ENCODE measurements at places on chromosomes 16 and 17.

DNA sequence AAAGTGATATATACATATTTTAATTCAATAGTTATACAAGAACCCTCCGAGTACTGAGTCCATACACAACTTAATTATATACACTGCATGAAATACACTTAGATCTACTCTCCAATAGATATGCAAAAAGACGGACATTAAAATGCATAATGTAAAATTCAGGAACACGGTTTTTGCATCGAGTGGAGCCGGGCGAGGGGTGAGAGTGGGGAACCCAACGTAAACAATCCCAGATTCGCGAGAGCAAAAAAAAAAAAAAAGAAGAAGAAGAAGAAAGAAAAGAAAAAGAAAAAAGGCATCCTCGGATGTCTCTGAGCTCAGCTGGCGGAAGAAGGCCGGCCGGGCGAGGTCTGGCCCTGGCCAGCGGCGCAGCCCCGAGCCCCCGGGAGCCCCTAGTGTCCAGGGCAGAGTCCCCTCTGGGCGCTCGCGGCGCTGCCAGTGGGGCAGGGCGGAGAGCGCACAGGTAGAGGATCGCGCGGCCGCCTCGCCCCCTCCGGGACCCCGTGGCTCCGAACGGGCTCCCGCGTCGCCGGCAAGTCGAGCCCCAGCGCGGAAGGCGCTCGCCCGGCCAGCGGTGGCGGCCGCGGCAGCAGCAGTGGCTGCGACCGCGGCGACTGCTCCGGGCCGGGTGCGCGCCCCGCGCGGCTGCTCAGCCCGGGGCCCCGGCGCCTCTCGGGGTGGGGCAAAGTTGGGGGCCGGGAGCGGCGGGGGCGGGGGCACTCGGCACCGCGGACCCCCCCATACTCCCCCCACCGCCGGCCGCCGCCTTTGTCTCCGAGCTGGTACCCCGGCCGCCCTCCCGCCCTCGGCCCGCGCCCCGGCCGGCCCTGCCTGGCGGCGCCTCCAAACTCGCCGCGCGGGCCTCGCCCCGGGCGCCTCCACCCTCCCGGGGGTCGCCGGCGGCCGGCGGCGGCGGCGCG lies 9.6 kb upstream of the ZFHX3 start:
- peak; percentile 18 for DNase-seq

GRCh38 chr17:64617125-64617780 lies 44.9 kb downstream of the SMURF2 start:
- no peak for DNase-seq

DNA sequence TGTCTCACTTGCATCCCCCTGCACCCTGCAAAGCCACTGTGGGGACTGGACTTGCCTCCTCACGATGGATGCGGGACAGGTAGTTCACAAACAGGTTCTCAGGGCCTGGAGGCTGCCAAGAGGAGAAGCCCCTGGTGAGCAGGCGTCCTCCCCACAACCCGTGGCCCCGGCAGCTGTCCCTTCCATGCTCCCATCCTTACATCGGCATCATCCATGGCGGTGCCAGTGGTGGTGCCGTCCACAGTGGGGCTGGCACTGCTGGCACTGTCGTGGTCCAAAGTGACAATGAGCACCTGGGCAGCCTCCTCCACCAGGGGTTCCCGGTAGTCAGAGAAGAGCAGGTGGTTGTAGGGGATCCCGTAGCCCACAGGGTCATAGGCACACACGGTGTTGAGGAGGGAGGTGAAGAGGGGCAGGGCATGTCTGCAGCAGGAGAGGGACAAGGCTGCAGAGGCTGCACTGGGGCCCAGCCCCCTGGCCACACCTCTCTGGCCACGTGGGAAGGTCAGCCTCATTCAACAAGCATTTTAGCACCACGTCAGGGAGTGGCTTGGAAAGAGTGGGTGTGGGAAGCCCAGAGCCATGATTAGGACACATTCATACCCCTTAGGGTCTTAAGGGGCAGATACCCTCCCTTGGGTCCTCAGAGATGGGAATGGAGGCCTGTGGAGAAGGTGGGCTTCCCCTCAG lies 12.6 kb downstream of the HID1 start:
- DNase-seq = no peak

- DNase-seq = no peak
Observed at GRCh38 chr17:45116434-45117016, 15.8 kb downstream of the PLCD3 start.

GRCh38 chr17:66444031-66444430 lies 141.6 kb downstream of the PRKCA start:
- no peak for DNase-seq

DNA sequence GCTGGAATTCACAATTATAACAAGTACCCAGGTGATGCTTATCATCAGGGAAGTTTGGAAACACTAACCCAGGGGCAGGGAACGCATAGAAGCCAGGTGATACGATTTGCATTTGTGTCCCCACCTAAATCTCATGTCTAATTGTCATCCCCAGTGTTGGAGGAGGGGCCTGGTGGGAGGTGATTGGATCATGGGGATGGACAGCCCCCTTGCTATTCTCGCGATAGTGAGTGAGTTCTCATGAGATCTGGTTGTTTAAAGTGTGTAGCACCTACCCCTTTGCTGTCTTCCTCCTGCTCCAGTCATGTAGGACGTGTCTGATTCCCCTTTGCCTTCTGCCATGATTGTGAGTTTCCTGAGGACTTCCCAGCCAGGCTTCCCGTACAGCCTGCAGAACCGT lies 276.3 kb downstream of the UTP18 start:
- DNase-seq = no peak

- DNase-seq = no peak
Observed at GRCh38 chr16:74279805-74280204, 16.8 kb upstream of the PSMD7 start.

GRCh38 chr17:35747540-35748017 lies 5.5 kb downstream of the GAS2L2 start:
- DNase-seq = peak; percentile 58

GRCh38 chr16:87391324-87391949 lies 699 bp upstream of the MAP1LC3B start:
- no peak for DNase-seq

GRCh38 chr17:20784100-20784665 lies 204.7 kb downstream of the CDRT15L2 start:
- DNase-seq = no peak

DNA sequence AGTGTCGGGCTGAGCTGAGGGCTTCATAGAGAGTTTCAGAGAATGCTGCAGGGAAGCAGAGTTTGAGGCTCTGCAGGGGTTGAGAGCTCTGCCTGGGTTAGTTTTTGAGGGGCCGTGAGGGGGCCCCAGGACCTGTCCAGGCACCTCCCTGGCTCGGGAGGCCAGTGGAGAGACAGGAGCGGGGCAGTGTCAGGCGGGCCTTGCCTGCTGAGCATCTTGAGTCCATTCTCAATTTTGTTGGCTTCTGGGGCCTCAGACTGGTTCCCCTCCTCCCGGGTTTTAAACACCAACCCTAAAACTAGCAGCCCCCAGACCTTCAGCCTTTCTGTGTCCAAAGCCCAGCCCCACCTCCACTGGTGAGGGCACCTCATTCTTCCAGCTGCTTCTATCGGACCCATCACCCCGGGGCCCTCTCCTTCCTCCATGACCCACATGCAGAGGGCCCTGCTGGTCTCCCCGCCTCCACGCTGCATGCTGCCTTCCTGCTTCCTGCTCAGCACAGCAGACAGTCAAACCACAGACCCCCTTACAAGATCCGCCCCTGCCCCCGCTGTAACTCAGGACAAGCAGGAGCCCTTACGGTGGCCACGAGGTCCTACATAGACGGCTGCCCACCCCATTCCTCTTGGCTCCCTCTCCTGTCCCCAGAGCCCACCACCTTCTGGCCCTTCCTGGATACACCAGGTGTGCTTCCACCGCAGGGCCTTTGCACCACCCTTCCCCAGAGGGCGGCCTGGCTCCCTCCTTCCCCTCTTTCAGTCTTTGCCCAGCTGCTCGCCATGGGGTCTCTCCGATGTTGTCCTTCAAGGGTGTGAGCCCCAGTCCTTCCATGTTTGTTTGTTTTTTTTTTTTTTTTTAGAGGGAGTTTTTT lies 3.8 kb downstream of the RNF213 start:
- no peak for DNase-seq

DNA sequence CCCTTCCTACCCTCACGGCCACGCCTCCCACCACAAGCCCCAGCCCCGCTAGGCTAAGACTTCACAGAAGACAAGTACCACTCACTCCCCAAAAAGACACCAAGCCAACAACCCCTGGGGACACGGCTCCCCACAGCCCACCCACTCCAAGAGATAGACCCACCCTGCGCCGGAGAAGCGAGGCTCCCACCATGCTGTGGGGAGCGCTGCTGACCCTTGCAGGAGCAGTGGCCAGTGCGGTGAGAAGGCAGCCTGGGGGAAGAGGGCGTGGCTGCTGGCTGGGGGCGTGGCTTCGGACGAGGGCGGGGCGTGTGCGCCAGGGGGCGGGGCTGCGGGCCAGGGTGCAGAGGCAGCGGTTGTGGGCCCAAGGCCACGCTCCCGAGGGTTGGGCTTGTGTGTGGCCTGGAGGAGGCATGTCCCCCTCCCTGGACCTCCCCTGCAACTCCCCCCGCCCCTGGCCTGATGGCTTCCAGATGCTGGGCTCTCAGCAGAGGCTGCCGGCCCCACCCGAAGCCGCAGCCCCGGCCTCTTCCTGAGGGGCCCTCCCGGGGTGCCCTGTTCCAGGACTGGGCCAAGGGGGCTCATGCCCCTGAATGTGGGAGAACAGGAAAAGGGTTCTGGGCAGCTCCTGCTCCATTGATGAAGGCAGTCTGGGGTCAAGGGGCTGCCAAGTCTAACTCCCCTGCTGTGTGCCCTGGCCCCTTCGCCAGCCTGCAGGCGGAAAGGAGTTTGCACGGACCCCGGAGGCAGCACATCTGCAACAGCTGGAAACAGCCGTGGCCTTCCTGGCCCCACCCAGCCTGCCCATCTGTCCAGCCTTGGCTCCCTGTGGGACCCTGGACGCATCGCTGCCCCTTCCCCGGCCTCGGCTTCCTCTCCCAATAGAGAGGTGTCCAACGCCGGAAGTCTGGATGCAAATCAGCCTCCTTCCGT lies 9.1 kb downstream of the TFAP4 start:
- no peak for DNase-seq

GRCh38 chr16:3027983-3028715 lies 4.3 kb downstream of the THOC6 start:
- peak; percentile 64 for DNase-seq

DNA sequence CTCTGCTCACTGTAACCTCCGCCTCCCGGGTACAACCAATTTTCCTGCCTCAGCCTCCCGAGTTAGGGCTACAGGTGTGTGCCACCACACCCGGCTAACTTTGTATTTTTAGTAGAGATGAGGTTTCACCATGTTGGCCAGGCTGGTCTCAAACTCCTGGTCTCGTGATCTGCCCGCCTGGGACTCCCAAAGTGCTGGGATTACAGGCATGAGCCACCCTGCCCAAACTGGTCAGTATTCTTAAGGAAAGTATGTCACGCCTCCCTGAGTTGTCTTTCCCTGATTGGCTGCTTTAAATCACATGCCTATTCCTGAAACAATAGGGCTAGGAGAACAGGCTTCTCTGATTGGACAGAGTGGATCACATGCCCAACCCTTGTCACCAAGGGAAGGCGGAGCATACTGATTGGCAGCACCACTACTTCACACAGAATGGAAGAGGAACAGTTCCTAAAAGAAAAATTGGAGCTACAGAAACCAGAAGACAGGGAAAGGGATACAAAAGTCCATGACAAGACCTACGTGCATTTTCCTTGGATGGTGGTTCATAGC lies 17.6 kb upstream of the CYB5B start:
- no peak for DNase-seq

DNA sequence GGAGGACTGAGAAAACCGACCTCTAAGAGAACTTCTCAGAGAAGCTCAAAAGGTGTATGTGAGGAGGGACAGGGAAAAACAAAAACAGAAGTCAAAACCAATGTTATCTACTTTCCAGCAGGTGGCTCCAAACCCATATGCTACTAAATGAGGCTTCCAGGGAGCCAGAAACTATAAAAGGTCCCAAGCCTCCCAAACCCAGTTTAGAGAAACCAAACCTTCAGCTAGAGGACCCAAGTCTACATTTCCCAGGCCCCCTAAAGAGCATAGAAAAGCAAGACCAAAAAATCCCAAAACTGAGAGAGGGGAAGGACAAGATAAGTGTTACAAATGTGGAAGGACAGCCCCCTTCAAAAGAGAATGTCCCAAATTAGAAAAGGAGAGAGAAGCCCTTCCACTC lies 3.7 kb downstream of the HPR start:
- peak; percentile 2 for DNase-seq

DNA sequence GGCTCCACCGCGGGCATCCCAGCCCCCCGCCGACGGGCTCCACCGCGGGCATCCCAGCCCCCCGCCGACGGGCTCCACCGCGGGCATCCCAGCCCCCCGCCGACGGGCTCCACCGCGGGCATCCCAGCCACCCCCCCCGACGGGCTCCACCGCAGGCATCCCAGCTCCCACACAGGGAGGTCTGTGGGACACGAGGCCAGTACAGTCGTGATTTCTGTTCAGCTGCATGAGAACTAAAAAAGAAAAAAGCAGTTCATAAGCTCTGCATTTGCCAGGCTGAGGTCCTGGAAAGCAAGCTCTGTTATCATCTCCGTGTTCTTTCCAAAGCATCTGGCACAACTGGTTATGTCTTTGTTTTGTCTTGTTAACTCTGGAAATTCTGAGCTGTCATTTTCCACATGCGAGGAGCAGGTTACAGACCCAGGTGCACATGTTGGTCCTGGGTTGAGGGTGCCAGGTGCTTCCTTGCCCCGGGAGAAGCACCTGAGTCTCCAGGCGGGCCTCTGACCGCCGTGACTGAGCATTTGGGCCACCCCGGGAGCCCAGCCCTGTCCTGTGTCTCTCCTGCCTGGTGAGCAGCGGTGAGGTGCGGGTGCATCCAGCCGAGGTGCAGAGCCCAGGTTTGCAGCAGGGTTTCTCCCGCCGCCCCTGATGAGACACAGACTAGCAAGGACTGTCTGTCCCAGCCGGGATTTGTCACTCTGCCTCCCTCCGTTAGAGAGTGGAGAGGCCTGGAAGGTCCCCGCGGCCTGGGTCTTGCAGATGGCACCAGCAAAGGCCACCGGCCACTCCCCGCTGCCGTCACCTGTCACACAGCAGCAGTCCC lies 9.9 kb upstream of the WFIKKN1 start:
- DNase-seq = no peak

- DNase-seq = no peak
Observed at GRCh38 chr17:65312718-65313377, 175.7 kb downstream of the RGS9 start.
